Right renal pelvis (tissue), 4 donors: ENCODE measurements at places on chromosomes 16 and 17. TPM values are rescaled to one million over a fixed set of nuclear protein-coding genes. Genes with fewer than 3 reads are reported as not detected.

The TEKT5 gene
- polyA plus RNA-seq, result 0.19 TPM

The GNG13 gene
- 0.37 TPM for polyA plus RNA-seq

The SLC13A2 gene
- 24.5 TPM for polyA plus RNA-seq

The PRR35 gene
- polyA plus RNA-seq, result 10.5 TPM

The HEATR9 gene
- polyA plus RNA-seq, result 0.06 TPM

The KRTAP1-5 gene
- not detected for polyA plus RNA-seq
